ENCODE measurements at places on chromosomes 11 and 22.

DNA sequence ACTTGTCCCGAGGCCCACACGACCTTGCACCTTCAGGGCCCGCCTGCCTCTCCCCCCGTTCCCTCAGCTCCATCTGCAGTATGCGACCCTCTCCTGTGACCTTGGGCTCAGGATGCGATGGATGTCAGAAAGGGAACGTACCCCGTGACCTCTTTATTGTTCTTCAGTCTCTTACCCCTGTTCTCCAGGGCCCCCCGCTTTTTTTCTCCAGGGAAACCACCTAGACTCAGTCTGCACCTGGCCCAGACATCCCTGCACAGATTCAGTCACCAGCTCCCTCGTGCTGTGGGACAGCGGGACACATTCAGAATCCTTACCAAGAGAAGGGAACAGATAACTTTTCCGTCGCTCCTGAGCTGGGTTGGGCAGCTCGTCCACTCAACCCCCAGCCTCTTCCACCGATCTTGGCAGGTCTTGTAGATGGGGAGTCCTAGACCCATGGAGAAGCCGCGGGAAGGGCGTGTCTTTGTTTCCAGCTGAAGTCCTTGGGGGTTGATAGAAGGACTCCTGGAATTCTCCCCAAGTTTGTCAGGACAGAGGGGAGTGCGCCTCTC lies 1.4 kb upstream of the PHOX2A start:
- DNase-seq = no peak

DNA sequence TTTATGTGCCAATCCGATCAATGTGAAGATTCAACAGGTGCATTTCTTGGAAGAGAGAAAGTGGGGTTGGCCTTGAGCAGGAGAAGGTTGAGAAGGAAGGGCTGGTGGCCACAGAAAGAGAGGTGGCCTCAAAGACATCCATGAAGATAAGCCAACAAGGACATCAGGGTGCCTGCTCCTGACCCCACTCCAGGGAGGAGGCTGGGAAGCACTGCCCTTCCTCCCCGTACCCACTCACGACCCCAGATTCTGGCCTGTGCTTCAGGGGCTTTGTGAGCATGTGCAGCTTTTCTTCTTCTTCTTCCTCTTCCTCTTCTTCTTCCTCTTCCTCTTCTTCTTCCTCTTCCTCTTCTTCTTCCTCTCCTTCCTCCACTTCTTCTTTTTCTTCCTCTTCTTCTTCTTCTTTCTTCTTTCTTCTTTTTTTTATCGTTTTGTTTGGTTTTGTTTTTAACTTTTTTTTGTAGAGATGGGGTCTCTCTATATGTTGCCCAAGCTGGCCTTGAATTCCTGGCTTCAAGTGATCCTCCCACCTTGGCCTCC lies 30.3 kb downstream of the DKK3 start:
- DNase-seq = no peak

GRCh38 chr11:12170984-12171383 lies 60.6 kb downstream of the MICAL2 start:
- no peak for DNase-seq

- no peak for DNase-seq
Observed at GRCh38 chr22:25199731-25200520, at the start of gene CRYBB3. Gene CRYBB3, plus strand, starts transcription at chr22:25199858. Its CDS starts 1,539 bp downstream, at chr22:25201397.

GRCh38 chr11:47552056-47552565 lies 821 bp downstream of the CELF1 start:
- no peak for DNase-seq

GRCh38 chr22:23023294-23023693 lies 47.0 kb upstream of the GNAZ start:
- DNase-seq = no peak

GRCh38 chr11:72292106-72292785 lies 48.3 kb upstream of the PHOX2A start:
- no peak for DNase-seq

- no peak for DNase-seq
Observed at GRCh38 chr11:18253778-18254338, 5.4 kb upstream of the SAA2 start.

DNA sequence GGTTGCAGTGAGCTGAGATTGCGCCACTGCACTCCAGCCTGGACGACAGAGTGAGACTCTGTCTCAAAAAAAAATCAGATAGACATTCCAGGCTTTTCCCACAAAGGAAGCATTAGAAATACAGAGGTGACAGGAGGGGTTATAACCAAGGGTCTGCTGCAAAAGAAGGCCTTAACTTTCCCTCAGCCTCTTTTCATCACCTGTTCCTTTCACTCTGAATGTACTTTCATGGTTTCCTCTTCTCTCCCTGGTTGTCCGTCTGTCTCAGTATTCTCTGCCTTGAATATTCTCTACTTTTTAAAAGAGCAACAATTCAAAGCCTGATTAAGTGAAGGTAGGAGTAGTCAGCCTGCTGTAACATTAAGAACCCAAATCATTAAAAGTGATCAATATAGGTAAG lies 50.2 kb downstream of the CELF1 start:
- DNase-seq = no peak

GRCh38 chr11:107493117-107493516 lies 35.5 kb upstream of the CWF19L2 start:
- DNase-seq = no peak

DNA sequence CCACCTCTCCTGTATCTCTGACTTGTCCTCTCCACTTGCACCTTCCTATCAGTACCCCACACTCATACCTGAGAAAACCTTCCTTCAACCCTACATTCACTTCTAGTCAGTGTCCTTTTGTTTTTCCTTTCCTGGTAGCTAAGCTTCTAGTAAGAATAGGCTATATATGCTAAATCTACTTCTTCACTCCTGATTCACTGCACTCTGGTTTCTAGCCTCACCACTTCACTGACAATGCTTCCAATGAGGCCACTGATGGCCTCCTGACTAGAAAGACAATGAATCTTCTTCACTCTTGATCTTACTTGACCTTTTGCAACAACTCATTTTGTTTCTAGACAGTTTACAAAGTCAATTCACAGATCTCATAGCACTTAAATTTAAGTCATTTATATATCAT lies 52.0 kb downstream of the RELT start:
- no peak for DNase-seq

GRCh38 chr22:35337932-35338331 lies 38.2 kb downstream of the TOM1 start:
- no peak for DNase-seq

DNA sequence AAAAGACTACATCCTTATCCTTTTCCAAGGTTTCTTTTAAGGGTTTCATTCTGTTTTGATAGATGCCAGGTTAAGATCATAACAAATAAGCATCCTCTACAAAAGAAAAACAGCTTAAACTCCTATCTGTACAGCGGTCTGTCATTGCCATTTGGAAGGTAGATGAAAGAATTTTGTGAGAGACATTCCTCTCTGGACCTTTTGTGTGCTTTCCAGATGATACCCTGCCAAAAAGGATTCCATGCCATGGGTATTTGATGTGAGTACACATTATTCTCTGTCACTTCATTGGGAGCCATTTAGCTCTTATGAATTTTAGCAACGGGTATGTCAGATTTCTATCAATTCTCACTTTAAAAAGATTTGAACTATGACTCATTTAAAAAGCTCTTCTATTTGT lies 153.7 kb downstream of the GRIA4 start:
- no peak for DNase-seq

DNA sequence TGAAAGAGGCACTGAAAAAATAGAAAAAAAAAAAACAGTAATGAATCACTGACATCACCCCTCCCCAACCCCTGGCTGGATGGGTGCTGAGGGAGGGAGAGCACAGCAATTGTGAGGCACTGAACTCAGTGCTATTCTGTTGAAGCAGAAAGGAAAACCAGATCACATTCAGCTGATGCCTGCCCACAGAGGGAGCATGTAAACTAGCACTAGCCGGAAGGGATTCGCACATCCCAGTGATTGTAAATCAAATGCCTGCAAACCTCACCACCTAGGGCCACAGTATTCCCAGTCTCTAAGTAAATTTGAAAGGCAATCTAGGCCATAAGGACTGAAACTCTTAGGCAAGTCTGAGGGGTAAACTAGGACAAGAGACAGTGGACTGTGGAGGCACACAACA lies 772.0 kb upstream of the CCDC179 start:
- DNase-seq = no peak

DNA sequence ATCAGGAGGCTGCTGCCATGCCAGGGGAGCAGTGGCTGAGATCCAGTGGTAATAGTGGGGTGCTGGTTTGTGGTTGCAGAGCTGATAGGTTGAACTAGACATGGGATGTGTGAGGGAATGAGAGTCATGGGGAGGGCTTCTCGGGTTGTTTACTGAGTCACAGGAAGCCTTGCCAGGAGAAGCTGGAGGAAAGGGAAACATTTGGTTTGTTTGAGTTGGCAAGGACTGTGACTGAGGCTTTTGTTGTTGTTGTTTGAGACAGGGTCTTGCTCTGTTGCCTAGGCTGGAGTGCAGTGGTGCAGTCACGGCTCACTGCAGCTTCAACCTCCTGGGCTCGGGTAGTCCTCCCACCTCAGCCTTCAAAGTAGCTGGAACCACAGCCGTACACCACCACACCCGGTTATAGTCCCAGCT lies 49.3 kb downstream of the CABIN1 start:
- peak; percentile 42 for DNase-seq

- DNase-seq = no peak
Observed at GRCh38 chr11:71935338-71935925, 6.6 kb downstream of the RNF121 start.

DNA sequence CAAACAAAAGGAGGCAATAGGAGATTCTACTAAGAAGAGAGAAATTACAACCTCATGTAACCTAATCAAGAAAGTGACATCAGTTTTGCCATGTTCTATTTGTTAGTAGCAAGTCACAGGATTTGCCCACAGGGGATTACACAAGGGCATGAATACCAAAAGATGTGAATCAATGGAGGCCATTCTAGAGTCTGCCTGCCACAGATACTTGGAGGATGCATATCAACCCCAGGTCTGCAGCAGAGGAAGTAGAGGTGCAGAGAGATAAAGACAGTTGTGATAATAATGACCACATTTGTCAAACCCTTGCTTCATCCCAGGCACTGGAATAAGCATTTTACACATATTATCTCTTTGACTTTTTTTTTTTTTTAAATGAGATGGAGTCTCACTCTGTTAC lies 2.4 kb upstream of the ASCC2 start:
- DNase-seq = peak; percentile 39

- DNase-seq = no peak
Observed at GRCh38 chr11:63907808-63908530, 9.0 kb downstream of the RCOR2 start.

DNA sequence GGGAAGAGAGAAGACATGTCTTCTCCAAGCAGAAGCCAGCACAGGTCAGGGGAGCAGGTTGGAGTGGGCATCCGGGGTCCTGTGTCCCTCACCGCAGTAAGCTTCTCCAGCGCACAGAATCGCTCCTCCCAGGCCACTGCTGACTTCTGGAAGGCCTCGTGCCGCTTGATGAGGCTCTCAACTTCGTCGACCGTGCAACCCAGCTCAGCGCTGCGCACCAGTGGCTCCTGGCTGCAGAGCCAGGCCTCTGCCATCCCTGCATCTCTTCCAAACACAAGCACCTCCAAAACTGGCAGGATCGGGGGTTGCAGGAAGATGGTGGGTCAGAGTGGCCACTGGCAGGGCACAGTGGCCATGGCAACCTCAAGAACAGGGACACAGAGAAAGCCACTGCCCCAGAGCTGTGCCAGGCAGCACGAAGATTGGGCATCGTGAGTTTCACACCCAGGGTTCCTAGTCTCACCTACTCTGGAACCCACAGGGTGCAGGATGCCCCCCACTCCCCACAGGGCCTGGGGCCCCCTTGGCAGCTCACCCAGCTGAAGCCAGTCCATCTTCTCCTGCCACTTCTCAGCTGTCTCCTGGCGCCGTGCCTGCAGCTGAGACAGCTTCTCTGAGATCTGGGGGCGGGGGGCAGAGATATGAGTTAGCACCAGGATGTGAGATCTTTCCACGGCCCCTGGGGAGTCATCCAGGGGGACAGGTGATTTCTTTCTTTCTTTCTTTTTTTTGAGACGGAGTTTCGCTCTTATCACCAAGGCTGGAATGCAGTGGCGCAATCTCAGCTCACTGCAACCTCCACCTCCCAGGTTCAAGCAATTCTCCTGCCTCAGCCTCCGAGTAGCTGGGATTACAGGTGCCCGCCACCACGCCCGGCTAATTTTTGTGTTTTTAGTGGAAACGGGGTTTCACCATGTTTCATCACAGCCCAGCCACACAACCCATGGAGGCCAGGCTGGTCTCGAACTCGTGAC lies 11.2 kb upstream of the RBM4B start:
- no peak for DNase-seq

DNA sequence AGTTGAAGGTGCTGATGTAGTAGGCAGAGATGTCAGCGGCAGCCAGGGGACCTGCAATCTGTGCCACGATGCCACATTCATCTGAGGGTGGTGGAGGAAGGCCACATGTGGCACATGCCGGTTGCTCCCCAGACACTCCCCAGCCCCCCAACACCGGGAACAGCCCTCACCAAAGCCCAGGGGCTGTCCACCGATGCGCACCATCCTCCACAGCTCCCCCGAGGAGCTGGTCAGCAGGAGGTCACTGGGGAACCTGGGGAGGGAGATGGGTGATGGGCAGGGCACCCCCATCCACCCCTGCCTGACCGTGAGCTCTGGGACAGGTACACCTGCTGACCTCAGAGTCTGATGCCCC lies 3.5 kb downstream of the CASTOR1 start:
- no peak for DNase-seq

DNA sequence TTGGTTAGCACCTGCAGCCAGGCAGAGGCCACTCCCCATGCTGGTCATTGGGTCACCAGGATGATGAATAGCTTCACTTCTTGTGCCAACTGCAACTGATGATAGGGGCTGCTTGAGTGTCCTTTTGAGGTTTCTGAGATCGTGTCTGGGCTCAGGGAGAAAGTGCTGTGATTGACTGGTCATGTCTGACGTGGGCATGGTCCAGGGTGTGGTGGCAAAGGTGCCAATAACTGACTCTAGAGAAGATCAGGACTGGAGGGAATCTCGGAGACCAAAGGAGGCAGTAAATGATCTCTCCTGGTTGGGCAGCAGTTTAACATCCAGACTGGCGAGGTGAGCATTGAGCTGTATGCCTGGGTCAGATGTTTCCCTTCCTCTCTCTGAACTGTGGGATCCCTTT lies 10.0 kb upstream of the SLC22A6 start:
- DNase-seq = no peak

- DNase-seq = no peak
Observed at GRCh38 chr22:42304324-42304790, 33.9 kb upstream of the TCF20 start.

DNA sequence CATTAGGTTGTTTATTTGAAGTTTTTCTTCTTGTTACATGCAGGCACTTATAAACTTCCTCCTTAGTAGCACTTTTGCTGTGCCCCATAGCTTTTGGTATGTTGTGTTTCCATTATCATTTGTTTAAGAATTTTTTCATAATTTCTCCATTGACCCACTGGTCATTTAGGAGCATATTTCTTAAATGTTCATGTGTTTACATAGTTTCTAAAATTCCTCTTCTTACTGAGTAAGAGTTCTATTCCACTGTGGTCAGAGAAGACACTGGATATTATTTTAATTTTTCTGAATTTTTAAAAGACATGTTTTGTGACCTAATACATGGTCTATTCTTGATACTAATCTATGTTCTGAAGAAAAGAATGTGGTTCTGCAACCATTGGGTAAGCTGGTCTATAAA lies 333.0 kb downstream of the DDX10 start:
- DNase-seq = no peak

DNA sequence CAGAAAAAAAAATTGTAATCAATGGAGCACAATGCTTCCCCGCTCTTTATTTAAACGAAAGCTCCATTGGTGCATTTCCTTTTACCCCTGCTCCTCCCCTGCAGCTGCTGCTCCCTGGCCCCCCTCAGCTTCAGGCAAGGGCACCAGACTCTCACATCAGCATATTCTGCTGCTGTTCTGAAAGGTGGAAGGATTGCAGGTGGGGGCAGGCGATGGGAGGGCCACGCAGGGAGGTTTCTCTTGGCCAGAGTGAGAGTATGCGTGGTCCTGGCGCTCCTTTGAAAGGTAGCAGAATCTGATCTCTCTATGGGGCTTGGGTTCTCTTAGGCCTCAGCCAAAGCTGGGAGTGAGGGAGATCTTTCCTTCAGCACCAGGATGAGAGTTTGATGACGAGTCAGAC lies 240.9 kb upstream of the CADM1 start:
- DNase-seq = no peak

Data from COLO829 (cell line).